ENCODE measurements at places on chromosomes 7 and 10.

DNA sequence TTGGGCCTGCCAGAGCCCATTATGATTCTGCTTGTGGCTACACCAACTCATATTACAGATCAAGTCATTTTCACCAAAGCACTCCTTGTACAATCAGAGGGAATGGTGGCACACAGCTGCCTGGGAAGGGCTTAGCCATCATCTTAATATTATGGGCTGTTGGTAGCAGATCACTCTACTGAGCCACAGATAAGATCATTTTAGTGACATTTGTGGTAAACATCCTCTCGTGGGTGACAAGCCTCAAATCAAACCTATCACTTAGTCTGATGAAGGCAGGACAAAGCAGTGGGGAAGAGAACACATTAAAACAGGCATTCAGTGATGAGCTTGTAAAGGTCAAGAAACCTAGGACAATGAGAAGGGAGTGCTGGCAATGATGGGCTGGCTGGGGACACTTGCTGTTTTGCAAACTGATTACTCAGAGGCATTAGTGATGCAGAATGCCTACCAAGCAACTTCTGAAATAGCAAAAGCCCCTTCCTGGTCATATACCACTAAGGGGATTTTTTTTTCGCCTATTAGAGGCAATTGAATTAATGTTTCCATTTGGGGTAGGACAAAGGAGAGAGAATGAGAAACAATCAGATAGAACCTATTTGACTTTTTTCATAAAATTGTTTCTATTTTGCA is 137.5 kb upstream of the WDR11 start:
- DNase-seq = no peak

GRCh38 chr10:104580774-104581675 is 60.1 kb upstream of the SORCS3 start:
- no peak for DNase-seq

DNA sequence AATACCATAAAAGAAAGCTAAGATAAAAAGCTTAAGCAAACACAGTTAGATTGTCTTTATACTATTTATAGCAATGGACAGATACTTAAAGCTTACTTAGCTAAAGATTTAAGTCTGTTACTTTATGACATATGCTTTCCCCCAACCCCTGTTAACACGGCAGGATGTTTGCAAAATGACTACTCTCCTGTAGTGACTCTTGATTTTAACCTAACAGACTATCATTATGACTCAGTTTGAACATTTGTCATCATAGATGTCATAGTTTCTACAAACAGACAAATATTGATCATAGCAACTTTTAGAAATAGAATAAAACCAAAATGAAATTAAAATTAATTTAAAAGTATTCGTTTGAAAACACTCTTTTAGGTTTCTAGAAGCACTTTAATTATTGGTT is 7.8 kb upstream of the COMMD3 start:
- DNase-seq = no peak

- DNase-seq = no peak
Observed at GRCh38 chr7:105759670-105760550, 116.5 kb downstream of the ATXN7L1 start.

All from cortex of kidney (tissue), 1 donor.